ENCODE measurements at places on chromosomes 4 and X.

DNA sequence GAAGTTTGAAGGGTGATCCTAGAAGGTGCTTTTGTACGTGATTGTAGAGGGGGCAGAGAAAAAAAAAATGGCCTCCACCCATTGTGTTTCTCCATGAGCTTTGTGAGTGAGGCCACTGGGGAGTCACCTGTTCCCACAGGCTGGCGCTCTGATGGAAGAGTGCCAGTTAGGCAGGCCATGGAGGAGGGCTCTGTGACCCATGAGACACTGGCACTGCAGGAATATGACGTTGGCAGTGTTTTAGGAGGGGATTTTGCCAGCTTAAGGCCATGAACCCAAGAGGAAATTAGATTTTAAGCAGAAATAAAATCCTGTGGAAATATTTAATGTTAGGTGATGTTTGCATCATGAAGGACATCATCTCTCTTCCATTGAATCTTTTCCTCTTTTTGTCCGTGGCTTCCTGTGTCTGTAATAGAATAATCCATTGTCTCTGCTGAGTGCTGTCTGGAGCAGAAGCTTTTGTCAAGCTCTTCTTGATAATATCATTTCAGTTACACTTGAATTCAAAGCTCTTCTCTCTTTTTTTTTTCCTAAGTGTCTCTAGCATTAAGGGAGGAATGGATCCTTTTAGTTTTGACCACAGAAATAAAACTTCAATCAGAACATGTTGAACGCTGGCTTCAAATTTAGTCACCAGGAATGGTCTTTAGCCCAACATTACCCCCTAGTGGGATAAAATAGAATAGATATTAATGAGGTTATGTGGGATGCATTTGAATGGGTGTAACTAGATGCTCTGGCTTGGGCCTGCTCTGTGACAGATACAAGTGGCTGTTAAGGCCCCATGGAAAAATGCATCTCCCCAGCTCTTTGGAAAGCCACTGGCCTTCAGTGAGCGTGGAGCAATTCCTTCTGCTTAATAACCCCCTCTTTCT lies 41.0 kb upstream of the UCP1 start:
- DNase-seq: no peak

GRCh38 chr4:79540143-79540542 lies 132.1 kb upstream of the GK2 start:
- DNase-seq: no peak

GRCh38 chrX:129606918-129607317 lies 47.8 kb downstream of the APLN start:
- DNase-seq: peak; percentile 55

- no peak for DNase-seq
Observed at GRCh38 chr4:153428941-153429475, 37.2 kb upstream of the TMEM131L start.

GRCh38 chr4:173522160-173522950 lies 7.7 kb downstream of the HAND2 start:
- DNase-seq: no peak

DNA sequence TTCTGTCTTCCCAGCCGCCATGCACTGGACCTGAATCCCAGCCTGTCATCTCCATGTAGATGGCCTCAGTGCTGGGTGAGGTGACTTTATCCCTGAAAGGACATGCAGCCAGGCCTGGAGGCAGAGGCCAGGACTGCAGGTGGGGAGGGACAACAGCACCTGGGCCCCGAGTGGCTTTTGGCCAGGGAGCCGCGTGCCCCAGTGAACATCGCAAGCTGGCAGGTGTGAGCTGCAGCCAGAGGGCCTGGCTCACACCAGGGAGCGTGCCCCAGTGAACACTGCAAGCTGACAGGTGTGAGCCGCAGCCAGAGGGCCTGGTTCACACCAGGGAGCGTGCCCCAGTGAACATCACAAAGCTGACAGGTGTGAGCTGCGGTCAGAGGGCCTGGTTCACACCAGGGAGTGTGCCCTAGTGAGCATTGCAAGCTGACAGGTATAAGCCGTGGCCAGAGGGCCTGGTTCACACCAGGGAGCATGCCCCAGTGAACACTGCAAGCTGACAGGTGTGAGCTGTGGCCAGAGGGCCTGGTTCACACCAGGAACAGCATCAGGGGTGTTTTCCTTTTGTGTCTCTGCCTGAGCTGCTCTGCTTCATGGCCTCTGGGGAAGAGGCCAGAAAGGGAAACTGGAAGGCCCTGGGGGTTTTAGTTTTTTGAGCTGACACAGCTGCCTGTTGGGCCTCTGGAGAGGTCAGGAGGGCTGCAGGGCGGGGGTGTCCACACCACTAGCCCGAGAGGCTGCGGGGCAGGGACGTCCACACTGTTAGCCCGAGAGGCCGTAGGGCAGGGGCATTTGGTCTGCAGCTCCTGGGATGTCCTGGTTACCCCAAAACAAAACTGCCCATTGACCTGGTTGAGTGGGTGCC lies 22.7 kb upstream of the PSAPL1 start:
- no peak for DNase-seq

DNA sequence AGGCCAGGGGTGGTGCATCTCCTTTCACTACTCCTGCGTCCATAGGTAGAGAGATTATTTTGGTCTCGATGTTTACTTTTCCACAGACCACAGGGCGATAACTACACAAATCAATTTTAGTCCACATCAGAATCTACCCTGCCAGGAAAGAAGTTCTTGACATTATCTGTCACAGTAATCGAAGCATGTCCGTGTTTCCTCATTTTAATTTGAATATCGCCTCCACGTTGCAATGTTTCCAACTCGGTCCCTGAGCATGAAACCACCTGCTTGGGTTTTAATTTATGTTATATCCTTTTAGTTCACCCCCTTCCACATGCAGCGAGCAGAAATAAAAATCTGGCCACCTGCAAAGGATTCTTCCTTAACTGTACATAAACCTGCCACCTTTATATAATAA lies 100.1 kb upstream of the ATXN3L start:
- DNase-seq: no peak

- DNase-seq: no peak
Observed at GRCh38 chr4:101604976-101605375, 185.6 kb upstream of the BANK1 start.

- no peak for DNase-seq
Observed at GRCh38 chrX:526295-527224, 104.0 kb upstream of the SHOX start.

DNA sequence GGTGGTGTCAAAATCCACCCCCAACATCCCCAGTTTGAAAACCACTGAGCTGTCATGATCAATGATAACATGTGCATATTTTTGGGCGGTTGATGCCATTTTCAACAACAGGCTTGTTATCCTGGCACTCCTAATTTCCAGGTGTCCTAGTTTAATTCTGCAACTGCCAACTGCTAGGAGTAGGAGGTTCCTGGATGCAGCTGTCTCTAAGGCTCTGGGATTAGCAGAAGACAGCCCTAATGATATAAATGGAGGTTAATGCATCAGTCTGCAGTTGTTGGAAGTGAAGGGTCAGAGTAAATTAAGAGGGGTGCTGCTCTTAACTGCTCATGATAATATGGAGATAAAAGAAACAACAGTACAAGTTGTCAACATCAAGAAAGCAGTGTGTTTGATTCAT lies 23.8 kb downstream of the ARFIP1 start:
- no peak for DNase-seq

- no peak for DNase-seq
Observed at GRCh38 chr4:5866841-5867813, 25.8 kb downstream of the CRMP1 start.

- no peak for DNase-seq
Observed at GRCh38 chr4:89161841-89162240, 50.5 kb downstream of the TIGD2 start.

GRCh38 chrX:14039344-14039743 lies 9.7 kb upstream of the GEMIN8 start:
- DNase-seq: peak; percentile 41

DNA sequence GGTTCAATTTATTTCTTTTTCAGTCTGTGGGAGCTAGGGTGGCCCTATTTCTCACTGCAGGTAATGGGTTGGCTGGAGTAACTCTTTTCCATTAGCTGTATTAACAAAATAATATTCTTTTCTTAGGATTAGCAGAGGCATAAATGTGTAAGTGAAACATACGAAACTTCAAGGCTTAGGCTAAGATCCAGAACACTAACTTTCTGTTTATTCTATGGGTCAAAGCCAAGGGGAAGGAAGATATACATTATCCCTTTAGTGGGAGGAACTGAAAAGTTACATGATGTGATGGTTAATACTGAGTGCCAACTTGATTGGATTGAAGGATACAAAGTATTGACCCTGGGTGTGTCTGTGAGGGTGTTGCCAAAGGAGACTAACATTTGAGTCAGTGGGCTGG lies 66.4 kb downstream of the DCAF8L2 start:
- no peak for DNase-seq

GRCh38 chrX:136909119-136909705 lies 28.7 kb upstream of the RBMX start:
- DNase-seq: peak; percentile 89

DNA sequence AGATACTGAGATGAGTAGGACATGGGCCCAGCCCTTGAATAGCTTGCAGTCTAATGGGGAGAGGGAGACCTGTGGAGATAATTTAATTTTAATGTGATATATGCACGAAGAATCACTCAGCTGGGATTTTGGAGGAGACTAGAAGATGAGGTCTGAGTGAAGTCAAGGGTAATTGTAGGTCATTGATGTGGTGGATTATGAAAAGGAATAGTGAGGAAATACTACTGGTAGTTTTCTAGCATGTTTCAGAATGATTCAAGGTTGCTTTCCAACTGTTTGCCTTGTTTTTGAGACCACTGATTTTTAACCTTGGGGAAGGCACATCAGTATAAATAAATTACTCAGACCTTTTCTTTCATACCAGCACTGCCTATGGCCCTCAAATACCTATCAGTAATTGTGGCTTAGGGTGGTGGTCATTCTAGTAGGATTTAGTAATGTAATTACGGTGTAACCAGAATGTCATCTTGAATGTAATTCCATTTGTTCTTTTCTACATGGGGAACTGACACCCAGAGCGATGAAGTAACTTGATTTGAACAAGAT lies 25.6 kb downstream of the PTTG2 start:
- no peak for DNase-seq

DNA sequence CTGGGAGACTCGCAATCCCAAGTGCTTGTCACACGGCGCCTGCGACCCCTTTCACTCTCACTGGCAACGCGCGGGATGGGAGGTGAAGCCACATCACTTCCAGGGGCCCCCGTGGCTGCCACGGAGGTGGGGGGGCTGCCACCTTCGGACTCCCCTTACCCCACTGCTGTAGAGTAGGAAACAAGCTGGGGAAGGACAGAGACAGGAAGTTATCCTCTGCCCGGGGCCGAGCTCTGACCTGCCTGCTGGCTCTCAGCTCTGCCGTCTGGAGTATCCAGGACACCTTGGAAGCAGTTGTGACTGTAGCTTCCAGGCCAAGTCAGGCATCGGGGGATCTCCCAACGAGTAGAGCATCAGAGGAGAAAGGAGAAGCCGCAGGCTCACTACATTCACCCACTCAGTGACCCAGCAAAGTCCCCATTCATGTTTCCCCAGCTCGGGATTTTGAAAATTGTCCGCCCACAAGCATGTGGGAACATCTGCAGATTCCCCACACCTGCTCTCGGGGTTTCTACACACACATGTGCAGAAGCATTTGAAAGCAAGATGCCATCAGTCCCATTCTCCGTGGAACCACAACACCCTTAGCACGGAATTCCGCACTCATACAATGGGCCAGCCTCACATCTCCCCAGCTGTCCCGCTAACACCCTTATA lies 10.8 kb downstream of the PDZD4 start:
- DNase-seq: no peak

- DNase-seq: no peak
Observed at GRCh38 chrX:151000861-151001331, 17.8 kb downstream of the HMGB3 start.

- no peak for DNase-seq
Observed at GRCh38 chr4:19807505-19807904, 444.2 kb upstream of the SLIT2 start.

DNA sequence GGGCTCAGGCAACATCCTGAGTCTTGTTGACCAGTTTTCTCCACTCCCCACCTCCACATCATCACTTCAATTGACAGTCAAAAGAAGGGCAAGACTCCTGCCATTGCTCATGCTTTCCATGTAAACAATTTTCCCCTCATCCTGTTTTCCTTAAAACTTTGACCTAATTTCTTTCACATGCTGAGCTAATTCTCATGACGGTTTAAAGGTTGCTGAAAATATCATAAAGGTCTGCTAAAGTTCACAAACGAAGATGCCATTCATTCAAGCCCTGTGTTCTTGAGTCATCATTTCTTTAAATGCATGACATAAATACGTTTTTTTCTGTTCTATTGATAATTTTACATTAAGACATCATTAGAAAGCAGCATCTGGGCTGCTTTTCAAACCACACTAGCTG lies 353.9 kb downstream of the NKX6-1 start:
- no peak for DNase-seq

DNA sequence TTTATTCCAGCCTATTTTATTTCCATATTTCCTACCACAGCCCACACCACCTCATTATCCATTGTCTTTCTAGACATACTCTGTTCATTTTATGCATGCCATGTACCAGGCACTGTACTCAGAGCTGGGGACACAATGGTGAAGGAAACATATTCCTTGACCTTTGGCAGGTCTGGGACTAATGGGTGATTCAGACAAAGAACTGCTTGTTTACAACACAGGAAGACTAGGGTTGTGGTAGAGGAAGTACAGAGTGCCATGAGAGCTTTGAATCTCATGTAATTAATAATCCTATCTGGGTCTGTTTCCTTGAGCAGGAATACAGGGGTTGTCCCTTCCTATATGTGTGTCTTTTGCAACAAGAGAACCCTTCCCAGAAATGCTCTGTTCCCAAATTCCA lies 75.1 kb upstream of the NUDT10 start:
- DNase-seq: no peak

DNA sequence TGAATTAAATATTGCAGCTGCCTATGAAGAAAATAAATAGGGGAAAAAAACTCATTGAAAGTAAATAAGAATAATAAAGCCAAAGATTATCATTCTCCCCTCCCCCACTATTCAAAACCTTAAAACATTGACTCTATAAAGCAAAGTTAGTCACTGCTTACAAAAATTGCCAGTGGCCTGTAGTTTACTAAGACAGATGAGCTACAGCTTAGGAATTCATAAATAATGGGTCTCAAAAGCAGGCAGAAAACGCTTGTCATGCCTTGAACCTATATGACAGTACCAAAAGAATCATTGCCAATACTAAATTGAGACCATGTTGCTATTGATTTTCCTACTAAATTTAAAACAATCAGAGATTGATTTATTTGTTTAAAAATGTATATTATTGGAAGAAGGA lies 78.9 kb downstream of the SLC10A7 start:
- no peak for DNase-seq
